Colonic mucosa (tissue), 4 donors: ENCODE measurements at places on chromosomes 1 and 21.

DNA sequence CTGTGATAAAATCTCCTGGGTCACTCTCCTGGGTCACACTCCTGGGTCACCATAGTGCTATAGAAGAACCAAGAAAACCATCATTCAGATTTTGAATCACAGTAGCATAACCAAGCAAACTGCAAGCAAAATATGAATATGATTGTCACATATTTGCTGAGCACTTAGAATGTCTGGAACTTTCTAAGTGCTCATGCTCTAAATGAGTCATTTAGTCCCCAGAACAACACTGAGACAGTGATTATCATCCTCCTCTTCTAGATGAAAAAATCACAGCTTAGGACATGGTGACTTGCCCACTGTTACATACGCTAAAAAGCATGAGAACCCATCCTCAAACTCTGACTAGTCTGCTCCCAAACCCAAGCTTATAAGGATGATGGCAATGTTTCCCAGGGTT is 39.5 kb upstream of the DDAH1 start:
- no peak for DNase-seq

GRCh38 chr21:28943631-28944030 is 49.0 kb downstream of the LTN1 start:
- DNase-seq = no peak

GRCh38 chr1:7422561-7422960 is 348.5 kb upstream of the VAMP3 start:
- no peak for DNase-seq

DNA sequence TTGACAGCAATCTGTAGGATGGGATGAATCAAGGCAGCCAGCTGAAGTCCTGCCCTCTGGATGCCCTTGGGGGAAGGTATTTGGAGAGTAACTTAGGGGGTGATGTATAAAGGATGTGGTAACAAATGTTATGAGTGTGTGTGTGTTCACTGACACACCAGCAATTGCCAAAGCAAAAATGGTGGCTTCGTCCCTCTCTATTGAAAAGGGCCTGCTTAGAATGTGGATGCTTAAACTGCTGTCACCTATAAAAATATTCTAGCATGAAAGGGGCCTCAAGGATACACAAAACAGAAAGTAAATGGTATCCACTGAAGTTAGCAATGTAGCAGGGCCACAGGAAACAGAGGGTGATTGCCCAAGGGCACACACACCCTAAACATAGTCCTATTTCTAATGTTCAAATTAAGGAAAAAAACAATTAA is 15.1 kb upstream of the AIM2 start:
- DNase-seq = no peak
